Mammary epithelial cell (primary cell): ENCODE measurements at places on chromosomes 6 and 20. TPM values are rescaled to one million over a fixed set of nuclear protein-coding genes. Genes with fewer than 3 reads are reported as not detected.

Gene PPIL6
- 4.2 TPM for total RNA-seq

Gene ZSCAN23
- total RNA-seq: 7.2 TPM

Gene TREM2
- 21.3 and 30.0 TPM in 2 replicates for total RNA-seq

Gene COMMD7
- 29.4 and 31.1 TPM in 2 replicates for total RNA-seq

Gene SHLD1
- total RNA-seq: 2.0 and 3.8 TPM in 2 replicates

Gene DHX16
- 26.0 TPM for total RNA-seq

Gene HLA-DMB
- total RNA-seq: not detected

Gene PTK7
- 277 TPM for total RNA-seq

Gene DNAH8
- 0.02 TPM in 1 of 2 replicates, not detected in the other for total RNA-seq

Gene COL19A1
- not detected in 2 replicates for total RNA-seq

Gene MEI4
- total RNA-seq: not detected in 2 replicates

Gene STX11
- 0.16 and 0.71 TPM in 2 replicates for total RNA-seq

Gene F13A1
- not detected in 2 replicates for total RNA-seq

Gene DLK2
- total RNA-seq: 49.9 and 56.5 TPM in 2 replicates

Gene SAMD10
- total RNA-seq: 1.5 TPM

Gene TLDC2
- total RNA-seq: not detected

Gene WFDC5
- total RNA-seq: 0.49 and 0.78 TPM in 2 replicates

Gene TMEM170B
- 0.03 and 0.12 TPM in 2 replicates for total RNA-seq

Gene TRIM31
- total RNA-seq: not detected in 2 replicates

Gene HLA-DPA1
- 0.33 TPM for total RNA-seq

Gene GPR6
- total RNA-seq: not detected

Gene IL17A
- total RNA-seq: not detected in 2 replicates

Gene LINC00237
- total RNA-seq: not detected
